ENCODE measurements at places on chromosomes 7 and 10.

DNA sequence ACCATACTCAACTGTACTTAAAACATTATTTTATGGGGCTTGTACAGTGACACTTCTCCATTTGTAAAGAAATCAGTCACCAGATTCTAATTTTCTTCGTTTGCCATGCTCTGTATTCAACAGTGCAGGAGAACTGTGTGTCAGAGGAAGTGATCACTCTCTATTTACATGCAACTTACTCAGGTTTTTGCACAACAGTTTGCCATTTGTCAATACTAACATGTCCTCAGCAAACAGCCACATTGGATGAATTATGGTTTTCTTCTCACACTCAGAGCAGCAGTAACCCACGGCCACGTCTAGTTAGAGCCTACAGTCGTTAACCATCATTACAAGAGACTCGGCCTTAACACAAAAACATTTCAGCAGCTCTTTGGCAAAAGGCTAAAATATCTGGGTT, 69.2 kb upstream of the SP4 start:
- DNase-seq: no peak

DNA sequence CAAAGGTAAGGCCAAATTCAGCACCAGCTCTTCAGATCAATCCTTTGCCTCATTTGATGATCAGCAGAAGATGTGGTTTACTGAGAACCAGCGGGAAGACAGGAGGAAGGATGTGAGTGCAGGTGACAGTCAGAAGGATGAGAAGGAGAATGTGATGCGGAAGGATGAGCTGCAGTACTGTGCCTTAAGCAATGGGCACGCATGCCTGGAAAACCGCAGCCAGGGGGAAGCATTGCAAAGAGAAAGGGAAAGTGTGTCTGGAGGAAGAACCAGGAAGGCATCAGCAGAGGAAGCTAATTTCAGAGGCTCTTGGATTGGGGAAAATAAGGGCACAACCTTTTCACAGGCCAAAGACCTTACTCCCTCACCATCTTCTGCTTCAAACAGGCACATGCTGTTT, 25.7 kb downstream of the C10orf71 start:
- DNase-seq: no peak

GRCh38 chr7:122206985-122207384, 62.9 kb upstream of the AASS start:
- DNase-seq: no peak

- DNase-seq: no peak
These were observed 247.0 kb downstream of the SEMA3D start for GRCh38 chr7:84939888-84940287.

DNA sequence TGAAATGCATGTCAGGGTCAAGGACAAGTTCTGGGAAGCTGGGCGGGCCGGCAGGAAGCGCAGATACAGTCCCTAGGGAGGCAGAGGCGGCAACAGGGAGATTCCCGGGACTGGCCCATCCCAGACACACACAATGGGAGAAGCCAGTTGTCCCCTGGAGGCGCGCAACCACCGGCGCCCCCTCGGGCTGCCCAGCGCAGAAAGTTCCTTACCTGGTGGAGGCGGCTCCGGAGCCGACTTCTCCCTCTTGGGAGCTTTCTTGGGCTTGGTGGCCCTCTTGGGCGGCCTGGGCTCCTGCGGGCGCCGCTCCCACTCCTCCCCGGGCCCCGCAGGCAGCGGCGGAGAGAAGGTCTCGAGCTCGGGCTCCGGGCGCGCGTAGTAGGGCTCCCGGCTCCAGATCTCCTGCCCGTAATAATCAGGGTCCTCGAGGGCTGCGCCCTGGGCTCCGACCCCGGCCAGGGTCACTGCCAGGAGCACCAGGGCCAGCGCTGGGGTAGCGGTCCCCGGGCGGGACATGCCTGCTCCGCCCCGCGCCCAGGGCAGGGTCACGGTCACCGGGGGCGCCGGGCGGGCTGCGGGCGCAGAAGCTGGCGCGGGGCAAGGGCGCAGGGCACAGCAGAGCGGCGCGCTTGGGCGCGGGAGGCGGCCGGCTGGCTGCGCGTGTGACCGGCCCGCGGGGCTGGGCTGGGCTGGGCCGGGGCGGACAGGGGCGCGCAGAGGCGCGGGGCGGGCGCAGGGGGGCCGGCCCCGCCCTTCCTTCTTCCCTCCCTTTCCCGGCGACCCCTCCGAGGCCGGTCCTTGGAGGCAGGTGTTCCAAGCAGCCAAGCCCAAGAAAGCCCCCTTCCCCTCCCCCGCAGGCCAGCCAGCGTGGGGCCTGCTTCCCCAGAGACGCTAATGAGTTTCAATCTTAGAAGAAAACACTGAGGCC, at the start of gene CPXM2:
Gene CPXM2, minus strand, starts transcription at position 664 of the 928 bp plus-strand sequence. Its CDS starts 148 bp downstream, at position 516.
- DNase-seq: no peak

- no peak for DNase-seq
These were observed 544.2 kb downstream of the KIF20B start for GRCh38 chr10:90245623-90246022.

- no peak for DNase-seq
These were observed 664.5 kb downstream of the PHTF2 start for GRCh38 chr7:78463039-78463438.

DNA sequence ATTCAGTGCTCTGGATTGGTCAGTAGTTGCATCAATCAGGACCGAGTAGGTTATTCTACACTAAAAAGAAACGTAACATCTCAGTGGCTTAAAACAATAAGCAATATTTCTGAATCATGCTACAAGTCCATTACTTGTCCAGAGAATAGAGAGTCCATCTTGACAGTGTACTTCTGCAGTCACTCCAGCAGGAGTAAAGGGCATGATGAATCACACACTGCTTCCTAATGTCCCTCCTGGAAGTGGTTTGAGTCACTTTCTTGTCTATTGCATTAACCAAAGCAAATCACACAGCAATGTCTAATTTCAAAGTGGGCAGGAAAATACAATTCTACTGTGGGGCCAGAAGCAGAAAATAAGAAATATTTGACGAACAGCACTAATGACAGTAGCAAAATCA, 124.8 kb downstream of the TSPAN12 start:
- DNase-seq: no peak

GRCh38 chr7:6691609-6692106, 15.1 kb downstream of the ZNF12 start:
- no peak for DNase-seq

- no peak for DNase-seq
These were observed 6.1 kb downstream of the ZNF853 start for GRCh38 chr7:6621195-6622133.

- DNase-seq: no peak
These were observed 262.8 kb upstream of the TCERG1L start for GRCh38 chr10:131574363-131574706.

- DNase-seq: no peak
These were observed 171.1 kb downstream of the ITGB1 start for GRCh38 chr10:32786968-32787367.

- DNase-seq: no peak
These were observed 139.2 kb upstream of the RET start for GRCh38 chr10:42937649-42938180.

DNA sequence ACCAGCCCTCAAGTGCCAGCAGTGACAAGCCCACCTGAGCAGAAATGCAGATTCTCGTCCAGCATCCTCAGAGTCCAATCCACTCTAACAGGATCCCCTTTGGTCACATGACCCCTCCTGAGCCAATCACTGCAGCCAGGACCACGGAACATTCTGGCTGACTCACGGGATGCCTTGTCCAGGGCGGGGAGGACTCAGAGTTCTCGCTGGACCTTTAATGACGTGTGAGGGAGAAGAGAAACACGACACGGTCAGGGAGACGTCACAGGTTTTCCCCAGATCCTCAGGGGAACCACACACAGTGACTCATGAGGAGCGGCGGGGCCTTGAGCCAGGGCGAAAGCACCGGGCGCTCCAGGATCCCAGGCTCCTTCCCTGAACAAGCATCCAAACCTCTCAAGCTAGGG, 155.7 kb downstream of the PTPRN2 start:
- no peak for DNase-seq

GRCh38 chr10:74460812-74461211, 309.8 kb downstream of the ADK start:
- no peak for DNase-seq

DNA sequence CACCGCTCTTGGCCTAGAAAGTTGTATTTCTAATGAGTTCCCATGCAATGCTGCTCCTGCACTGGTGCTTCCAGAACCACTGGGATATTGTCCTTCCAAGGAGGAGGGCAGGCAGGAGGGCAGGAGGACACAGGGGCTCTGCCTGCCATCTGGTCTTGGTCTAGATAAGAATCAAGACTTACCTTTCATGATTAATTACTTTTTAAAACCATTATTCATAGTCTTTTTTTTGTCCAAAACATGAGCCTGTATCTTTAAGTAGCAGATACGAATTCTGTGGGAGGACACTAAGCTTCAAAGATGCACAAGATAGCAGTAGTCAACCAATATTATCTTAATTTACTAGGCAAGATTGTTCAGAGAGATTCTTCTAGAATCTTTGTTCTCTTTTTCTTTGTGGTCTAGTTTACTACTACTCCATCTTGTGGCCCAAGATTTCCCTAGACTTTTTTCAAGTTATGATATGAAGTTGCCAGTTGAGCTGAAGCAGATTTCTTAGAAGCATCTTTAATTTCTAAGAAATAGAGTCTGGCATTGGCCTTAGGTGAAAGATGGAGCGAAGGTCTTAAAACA, 57.6 kb downstream of the RBM33 start:
- DNase-seq: no peak

DNA sequence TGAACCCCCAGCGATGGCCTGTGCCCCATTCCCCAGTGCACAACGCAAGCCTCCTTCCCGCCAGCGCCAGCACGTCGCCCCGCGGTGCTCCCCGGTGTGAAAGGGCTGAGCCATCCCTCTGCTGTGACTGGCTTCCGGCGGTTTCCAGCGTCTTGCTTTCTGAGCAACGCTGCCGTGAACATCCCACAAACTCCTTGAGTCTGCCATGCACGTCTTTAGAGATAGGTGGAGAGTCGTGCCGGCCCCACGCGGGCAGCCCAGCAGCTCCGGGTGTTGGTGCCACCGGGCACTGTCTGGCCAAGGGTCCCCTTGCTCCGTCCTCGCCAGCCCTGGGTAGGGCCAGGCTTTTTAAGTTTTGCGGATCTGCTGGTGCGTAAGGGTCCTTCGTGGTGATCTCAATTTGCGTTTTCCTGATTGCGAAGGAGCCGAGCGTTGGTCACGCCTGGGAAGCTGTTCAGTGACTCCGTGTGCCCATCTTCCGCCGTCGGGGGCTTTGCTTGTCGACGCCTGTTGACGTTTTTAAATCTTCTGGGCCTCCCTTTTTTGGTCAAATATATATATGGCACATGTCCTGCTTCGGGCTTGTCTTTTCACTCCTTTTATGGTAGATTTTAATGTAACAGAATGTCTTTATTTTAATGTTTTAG, 70.6 kb downstream of the FOXL3 start:
- no peak for DNase-seq

- no peak for DNase-seq
These were observed 71.3 kb downstream of the HDAC9 start for GRCh38 chr7:18566829-18567228.

DNA sequence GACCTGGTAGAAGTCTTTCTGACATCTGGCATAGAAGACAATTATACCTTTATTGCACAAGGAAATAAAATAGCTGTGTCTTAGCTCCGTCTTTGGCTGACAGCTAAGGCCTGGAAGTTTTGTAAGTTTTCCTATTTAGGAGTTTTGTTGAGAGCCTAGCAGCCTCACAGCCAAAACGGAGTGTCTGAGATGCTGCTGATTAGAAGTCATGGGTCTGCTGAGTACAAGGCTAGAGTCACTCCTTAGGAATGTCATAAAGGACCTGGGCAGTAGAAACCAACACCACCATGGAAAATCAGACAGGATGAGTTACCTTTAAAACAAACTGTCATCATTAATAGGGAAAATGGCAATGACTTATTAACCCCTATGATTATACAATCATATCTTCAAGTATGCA, 442.5 kb downstream of the KCNMA1 start:
- DNase-seq: no peak

DNA sequence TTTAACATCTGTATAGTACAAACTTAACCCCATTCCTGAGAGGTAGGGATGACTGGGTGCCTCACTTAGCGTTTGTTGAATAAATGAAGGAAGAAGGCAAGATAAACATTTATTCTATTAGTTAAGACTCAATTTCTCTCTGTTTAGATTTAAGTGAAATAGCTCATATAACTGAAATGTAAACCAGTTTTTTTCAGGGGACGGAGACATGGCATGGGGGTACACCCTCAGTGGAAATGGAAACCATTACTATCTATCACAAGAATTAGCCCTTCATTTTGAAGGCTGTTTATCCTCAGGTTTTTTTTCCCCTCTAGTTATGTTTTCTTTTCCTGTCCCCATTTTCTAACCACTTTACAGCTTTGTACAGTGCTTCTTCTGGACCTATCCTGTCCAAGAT, 35.6 kb upstream of the PDLIM1 start:
- no peak for DNase-seq

DNA sequence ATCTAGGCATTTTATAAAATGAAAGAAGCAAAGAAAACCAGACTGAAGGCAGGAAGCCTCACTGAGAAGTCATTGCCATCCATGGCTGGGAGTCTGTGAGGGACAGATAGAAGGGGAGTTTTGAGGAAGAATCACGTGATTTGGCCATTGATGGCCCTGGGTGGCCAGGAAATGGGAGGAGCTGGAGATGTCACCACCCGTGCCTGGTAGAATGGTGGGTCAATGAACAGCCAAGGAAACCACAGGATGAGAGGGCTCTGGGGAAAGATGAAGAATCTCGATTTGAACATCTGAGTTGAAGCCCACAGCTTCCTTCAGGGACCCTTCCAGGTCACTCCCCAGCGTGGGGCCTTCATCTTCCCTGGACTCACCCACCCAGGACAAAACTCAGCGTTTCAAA, 103.3 kb upstream of the CHST15 start:
- no peak for DNase-seq

DNA sequence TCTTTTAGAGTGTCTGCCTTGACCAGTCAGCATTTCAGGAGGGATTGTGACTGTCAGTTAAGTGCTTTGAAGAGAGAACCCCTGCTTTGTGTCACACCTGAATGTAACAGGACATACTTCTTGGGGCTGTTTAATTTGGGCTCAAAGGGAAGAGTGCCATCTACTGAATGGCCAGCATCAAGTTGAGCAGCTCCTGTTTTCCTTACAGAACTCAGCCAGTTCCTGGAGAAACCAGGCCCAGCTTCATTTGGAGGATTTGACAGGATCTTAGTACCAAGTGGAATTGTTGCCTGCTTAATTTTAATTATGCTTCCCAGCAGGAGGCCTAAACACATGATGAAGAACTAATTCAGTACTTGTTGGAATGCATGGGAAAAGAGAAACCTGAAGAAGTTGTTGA, 8.3 kb downstream of the ADD3 start:
- no peak for DNase-seq

DNA sequence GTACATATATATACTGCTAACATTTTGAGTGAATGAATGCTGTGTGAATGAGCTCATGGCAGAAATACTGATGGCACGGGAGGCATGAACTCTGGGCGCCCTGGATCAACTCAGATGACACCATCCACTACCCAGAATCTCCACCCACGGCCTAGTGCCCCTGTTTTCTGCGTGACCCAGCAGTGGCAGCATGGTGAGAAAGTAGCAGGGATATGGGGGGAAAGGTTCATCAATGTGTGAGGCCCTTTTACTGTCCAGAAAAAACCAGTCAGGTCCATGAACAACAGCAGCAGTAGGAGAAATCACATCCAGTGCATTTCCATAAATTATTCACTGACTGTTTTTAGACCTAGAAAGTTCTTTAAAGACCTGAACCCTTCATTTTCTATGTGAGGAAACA, 391.0 kb upstream of the NRP1 start:
- no peak for DNase-seq

Data from stimulated activated CD4-positive, alpha-beta T cell treated with anti-CD3 and anti-CD28 coated beads, TNF-alpha, amount 100 ng/mL, for 24 hours (primary cell).